ENCODE measurements at places on chromosomes 6 and 20.
A peak's percentile ranks its signal among the peaks of the same experiment; 100 is the strongest.

GRCh38 chr6:56958481-56958880 is 3.6 kb downstream of the BEND6 start:
- no peak for DNase-seq

- no peak for DNase-seq
These were observed 6.5 kb downstream of the GSS start for GRCh38 chr20:34949120-34949519.

DNA sequence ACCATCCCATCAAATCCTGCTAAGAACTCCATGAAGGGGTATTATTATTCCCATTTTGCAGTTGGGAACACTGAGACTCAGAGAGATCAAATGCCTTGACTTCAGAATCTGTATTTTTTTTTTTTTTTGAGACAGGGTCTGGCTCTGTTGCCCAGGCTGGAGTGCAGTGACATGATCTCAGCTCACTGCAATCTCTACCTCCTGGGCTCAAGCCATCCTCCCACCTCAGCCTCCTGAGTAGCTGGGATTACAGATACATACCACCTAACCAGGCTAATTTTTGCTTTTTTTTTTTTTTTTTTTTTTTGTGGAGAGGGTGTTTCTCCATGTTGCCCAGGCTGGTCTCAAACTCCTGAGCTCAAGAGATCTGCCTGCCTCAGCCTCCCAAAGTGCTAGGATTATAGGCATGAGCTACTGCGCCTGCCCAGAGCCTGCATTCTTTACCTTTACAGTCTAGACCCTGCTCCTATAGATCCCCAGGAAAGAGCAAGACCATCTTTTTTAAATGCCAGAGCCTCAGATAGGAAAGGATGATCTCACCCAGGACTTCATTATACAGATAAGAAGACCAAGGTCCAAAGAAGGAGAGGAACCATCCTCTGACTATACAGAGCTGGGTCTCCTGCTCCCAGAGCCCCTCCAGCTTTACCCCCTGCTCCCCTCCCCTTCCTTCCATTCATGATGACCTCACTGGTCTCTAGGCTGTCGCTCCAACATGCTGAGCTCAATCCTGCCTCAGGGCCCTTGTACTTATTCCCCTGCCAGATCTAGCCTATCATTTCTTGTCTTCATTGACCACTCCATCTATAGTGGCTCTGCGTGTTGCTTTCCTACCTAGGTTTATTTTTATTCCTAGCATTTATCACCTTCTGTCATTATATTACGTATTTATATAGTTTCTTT is 138.6 kb downstream of the CEBPB start:
- no peak for DNase-seq

DNA sequence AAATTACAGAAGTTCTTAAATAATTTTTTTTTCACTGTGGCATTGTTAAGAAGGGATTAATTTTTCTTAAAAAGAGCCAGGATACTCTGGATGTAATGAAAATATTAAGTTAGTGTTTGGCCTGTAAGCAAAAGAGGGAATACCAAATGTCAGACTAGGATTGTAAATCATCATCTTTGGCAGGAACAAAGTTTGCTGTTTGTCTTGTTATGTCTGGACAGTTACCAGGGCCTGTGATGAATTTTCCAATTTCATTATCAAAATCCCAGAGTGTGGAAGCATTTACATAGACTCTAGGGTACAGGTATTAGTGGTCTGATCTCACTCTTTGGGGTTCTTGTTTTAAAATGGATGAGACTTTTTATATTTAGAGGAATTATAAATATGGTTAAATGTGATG is 26.1 kb downstream of the CEP57L1 start:
- no peak for DNase-seq

GRCh38 chr6:11645016-11645415 is 107.5 kb downstream of the TMEM170B start:
- DNase-seq: no peak

GRCh38 chr6:105678516-105678915 is 275.6 kb upstream of the PREP start:
- DNase-seq: no peak

GRCh38 chr6:1053586-1053985 is 258.3 kb upstream of the FOXQ1 start:
- DNase-seq: no peak

- peak; percentile 66 for DNase-seq
These were observed 913 bp downstream of the BTN2A2 start for GRCh38 chr6:26383624-26384417.

DNA sequence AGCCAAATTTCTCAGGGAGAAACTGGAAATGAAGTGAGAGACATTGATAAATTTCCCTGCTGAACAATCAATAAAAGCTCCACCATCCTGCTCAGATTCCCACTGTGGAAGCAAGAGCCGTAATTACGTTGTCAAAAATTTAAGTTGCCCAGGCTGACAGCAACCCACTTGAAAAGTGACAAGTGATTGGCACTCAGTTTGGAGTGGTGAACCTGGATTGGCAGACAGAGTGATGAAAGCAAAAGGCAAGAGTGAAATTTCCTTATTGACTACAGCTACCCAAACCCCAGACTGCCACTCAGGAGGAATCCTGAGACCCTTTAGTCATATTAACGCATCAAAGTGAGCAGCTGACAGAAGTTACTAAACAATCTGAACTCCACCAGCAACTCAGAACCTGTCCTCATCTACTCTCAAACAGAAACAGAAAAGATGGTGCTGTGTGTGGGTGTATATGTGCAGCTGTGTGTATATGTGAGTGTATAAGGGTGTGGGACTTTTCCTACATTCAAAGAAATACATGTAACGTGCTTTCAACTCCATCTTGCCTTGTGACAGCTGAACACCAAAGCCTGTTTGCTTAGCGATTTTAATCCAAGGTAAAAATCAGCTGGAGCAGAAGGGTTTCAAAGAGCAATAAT is 157.4 kb downstream of the PKHD1 start:
- DNase-seq: no peak

- no peak for DNase-seq
These were observed 23.6 kb downstream of the BFSP1 start for GRCh38 chr20:17507531-17507930.

DNA sequence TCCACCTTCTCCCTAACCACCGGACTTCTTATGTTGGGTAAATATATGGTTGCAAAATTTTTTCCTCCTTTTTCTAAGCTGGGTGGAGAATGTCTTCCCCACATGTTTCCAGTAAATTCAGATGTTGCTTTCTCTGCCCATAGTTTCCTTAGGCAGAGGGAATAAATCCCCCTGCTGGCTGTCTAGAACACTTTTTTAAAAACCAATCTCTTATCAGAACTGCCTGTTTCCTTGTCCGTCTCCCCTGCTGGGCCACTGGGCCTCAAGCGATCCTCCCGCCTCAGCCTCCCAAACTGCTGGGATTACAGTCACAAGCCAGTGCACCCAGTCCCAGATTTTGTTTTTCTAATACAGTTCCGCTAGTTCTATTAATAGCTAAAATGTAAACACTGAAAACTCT is 9.9 kb upstream of the WFDC2 start:
- no peak for DNase-seq

DNA sequence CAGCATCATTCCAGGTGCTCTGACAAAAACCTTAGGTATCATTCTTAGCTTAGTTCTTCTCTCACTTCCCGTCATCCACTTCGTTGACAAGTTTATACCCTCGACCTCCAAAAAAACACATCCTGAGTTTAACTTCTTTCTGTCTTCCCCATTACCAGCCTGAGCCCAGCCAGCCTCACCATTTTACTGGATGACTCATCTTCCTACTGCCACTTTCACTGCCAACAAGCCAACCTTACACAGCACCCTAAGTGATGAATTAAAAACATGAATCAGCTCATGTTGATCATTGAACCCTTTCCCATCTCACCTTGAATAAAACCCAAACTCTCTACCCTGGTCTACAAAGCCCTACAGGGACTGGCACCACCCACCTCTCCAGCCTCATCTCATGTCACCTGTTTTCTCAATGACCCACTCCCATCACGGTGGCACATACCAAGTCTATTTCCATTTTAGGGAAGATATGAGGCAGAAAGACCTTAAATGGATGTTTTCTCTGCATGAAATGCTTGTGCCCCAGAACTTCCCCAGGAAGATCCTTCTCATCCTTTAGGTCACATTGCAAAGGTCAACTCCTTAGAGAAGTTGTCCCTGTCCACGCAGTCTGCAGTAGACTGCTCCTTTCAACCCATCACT is 9.9 kb upstream of the UST start:
- DNase-seq: no peak

DNA sequence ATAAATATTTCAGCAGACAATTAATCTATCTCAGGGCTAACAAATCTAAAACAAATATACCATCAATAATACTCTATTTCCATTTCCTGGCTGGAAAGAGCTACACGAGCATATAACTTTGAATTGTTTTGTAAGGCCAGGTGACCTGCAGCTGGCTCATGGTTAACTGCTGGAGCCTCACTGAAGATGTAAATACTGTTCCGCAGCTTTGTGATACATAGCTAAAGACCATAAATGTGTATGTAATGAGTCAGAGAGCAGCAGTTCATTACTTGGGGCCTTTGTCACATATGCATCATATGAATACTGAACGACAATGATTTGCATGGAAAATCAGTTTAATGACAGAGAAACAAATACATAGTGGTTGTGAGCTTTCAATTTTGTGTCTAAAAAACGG is 109.4 kb upstream of the CCN2 start:
- DNase-seq: no peak

DNA sequence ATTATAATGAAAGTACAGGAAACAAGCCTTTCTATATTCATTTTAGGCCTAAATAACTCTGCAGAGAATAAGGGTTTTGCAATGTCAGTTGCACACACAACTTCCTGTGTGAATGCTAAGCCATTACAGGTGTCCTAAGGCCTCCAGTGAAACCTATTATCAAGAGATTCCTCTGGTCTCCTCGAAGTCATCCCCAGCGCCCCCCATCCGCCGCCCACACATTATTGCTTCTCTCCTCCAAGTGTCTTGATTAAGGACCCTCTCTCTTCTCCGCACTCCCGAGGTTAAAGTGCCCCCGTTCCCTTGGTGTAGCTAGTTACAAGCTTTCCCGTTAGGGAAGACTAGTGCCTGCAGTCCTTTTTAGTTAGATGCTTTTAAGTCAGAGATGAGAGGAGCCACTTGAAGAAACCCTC is 1.3 kb downstream of the HIVEP2 start:
- no peak for DNase-seq

DNA sequence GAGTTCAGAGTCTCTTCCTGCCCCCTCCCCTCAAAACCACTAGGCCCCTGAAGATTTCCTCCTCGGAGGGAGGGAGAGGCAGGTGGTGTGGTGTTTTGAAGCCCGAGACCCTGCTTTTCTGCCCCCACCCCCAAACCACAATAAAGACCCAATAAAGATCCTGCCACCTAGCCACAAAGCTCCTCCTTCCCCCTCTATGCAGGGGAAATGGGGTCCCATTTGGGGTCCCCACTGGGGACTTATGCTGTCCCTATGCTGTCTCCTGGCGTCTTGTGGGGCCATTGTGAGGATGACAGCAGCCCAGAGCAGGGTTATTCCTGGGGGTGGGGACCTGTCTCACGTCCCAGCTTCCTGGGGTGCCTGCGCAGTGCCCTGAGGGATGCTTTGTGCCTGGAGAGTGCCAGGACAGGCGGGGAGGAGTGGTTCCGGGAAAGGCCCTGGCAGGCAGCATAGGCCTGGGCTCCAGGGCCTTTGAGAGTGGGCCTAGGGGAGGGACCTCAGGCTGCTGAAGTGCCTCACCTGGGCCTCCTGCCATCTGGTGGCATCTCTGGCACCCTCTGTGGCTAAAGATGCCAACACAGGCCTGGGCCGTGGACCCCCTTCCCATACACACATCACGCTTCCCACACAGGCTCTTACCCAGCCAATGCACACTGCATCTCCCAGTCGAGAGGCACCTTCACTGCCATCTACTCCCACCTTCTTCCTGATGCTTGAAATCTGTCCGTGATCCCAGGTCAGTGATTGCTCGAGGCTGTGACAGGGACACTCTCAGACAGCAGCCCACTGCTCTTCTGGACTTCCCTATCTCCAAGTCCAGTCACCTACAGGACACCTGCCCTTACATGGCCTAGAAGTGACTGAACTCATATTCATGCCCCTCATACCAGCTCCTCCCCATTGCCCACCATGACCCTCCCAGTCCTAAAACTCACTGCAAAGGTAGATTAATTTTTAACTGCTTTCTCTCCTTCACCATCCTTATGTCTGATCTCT is 7.9 kb upstream of the ARMC12 start:
- no peak for DNase-seq

GRCh38 chr6:29524444-29525310 is 34.9 kb downstream of the UBD start:
- no peak for DNase-seq

DNA sequence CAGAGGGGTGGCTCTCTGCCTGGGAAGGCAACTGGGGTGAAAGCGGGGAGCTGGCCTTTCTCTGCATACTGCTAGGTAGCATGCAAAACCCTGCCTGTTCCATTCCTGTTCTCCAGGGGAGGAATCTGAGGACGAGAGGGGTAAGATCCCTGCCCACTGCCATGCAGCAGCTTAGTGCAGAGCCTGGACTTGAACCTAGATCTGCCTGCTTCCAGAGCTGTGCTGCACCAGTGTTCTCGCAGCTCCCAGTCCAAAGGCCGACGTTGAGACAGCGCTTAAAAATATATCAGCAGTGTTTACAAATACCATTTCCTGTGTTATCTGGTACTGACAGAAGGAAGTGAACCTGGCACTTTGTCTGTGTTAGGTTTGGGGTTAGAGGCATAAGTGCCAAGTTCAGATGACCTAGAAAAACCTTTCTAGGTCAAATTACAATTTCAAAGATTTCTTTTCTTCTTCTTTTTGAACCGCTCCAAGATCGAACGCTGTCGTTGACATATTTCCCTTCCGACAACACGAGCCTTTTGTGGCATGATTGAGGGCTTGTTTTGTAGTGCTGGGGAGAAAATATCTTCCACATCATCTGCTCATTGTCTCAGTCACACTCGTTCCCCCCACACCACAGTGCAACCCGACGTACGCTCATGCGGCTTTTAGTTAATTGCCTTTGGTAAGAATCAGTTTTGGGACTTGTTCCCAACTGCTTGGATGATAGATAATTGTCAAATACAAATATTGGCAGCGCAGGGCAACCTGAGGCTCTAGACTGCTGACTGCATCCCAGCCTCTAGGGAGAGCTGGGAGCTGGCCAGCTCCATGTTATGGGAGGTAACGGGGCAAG is 44.6 kb downstream of the TOX2 start:
- DNase-seq: no peak

DNA sequence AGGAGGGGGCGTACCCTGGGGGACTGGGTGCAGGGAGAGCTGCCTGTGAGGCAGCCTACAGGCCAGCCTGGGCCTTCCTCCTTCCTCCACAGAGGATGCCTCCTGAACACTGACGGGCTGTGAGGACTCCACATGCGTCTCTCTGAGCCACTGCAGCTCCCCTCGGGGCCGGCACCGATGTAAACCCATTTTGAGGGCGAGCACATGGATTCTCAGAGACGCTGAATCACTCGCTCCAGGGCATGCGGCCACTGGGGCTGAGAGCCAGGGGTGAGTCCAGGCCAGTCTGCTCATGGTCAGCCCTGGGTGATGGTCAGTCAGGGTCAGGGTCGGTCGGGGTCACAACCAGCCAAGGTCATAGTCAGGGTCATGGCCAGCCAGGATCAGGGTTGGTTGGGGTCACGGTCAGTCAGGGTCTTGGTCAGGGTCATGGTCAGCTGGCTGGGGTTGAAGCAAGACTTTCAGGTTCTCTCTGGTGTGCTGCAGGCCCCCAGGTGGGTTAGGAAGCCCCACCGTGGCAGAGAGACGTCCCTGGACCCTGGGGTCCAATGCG is 14.7 kb upstream of the RBBP8NL start:
- DNase-seq: no peak

- peak; percentile 71 for DNase-seq
These were observed 10.4 kb downstream of the SRXN1 start for GRCh38 chr20:642398-643174.

- DNase-seq: no peak
These were observed at the start of gene ENPP1 for GRCh38 chr6:131807644-131808459. TSS of gene ENPP1 (plus strand) at chr6:131808020. CDS start at chr6:131808036, 16 bp downstream.
